ENCODE measurements at places on chromosomes 3 and 15.

DNA sequence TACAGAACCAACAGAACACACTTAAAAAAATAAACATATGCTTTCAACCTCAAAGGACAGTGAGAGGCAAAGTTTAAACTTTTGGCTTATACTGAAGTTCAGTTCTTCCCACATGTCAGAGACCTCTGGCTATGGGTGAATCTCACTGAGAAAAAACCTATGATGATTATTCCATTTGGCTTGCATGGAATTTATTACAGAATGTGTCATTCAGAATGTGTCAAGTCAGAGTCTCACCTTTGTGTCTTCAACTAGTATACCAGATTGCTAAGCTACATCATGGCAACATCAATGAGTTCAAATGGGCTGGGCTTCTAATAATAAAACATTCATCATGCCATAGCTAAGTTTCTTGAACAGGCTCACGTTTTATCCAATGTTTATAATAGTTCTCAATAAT is 987.0 kb downstream of the NTRK3 start:
- DNase-seq: no peak

- DNase-seq: no peak
Observed at GRCh38 chr15:41980654-41981323, 8.4 kb upstream of the EHD4 start.

- no peak for DNase-seq
Observed at GRCh38 chr3:197501879-197502620, 53.7 kb downstream of the BDH1 start.

GRCh38 chr3:119437691-119438258 is 25.6 kb downstream of the TMEM39A start:
- no peak for DNase-seq

DNA sequence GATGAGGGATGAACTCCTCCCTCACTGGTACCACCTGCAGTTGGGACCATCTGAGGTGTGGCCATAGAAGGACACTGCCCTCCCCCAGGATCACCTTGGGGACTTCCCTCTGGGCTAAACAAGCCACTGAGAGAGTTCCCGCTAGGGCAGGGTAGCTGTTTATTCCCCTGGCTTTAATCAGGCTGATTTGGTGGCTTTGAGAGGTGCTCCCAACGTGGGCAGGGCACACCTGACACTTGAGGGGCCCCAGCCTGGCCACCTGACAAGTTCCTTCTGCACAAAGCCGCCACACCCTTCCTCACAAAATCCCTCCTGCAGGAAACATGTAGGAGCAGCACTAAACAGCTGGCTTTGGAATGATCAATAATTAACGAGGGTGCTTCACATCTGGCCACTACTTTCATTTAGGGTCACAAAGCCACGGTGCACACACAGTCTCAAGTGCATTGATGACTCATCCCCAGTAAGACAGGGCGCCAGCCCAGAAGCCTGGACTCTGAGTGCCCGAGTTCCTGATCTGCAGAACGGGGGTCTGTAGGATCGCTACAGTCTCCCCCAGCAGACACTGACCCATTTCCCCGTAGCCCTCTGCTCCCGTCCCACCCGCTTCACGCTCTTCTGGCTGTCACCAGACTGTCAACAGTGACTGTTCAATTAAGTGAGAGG is 75.1 kb downstream of the ATP10A start:
- no peak for DNase-seq

DNA sequence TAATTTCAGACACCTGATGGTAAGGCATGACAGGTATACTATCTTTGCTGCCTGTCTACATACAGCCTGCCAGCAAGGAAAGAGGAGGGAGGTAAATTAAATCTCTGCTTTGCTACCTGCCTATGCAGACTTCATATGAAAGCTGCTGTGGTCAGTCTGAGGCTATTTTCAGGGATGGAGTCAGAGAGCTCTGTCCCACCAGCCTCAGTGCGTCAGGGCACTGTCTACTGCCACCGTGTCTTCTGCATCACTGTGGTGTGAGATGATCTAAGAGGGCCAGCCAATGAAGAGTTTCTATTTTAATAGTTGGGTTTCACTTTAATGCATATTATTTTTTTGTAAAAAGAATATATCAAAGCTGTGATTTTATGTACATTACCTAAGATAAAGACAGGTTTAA is 125.6 kb downstream of the CADPS start:
- DNase-seq: no peak

Measured in CD8-positive, alpha-beta memory T cell (primary cell).